ENCODE measurements at places on chromosomes 6 and 20. TPM values are rescaled to one million over a fixed set of nuclear protein-coding genes. Genes with fewer than 3 reads are reported as not detected.

DDO gene
- 2.9 TPM for total RNA-seq

GUCA1A gene
- not detected for total RNA-seq

RAB44 gene
- 0.11 TPM for total RNA-seq

CLIC5 gene
- total RNA-seq, result not detected

SLC22A3 gene
- not detected for total RNA-seq

UNC5CL gene
- 0.53 TPM for total RNA-seq

PMEPA1 gene
- 15.9 TPM for total RNA-seq

UBE2J1 gene
- 20.6 TPM for total RNA-seq

LGSN gene
- total RNA-seq, result not detected

GNAS-AS1 gene
- 8.4 TPM for total RNA-seq

Measured in A375 (cell line).